Parietal lobe (tissue), 2 donors: ENCODE measurements at places on chromosomes 16 and 17. TPM values are rescaled to one million over a fixed set of nuclear protein-coding genes. Genes with fewer than 3 reads are reported as not detected.

The NHERF1 gene
- total RNA-seq = 6.3 TPM

The KRT25 gene
- not detected for total RNA-seq

The WNT3 gene
- total RNA-seq = 6.3 TPM

The PRSS33 gene
- total RNA-seq = not detected

The MT1M gene
- 1.3 TPM for total RNA-seq

The SPN gene
- under 0.01 TPM for total RNA-seq

The RAB11FIP4 gene
- total RNA-seq = 66.0 TPM

The SNAI3 gene
- not detected for total RNA-seq

The SMPD3 gene
- total RNA-seq = 107 TPM

The SSTR5 gene
- not detected for total RNA-seq

The KDM6B gene
- 33.5 TPM for total RNA-seq

The ALOX12B gene
- 0.63 TPM for total RNA-seq

The OSGIN1 gene
- not detected for total RNA-seq

The SLC6A4 gene
- total RNA-seq = under 0.01 TPM

The TBC1D24 gene
- 31.3 TPM for total RNA-seq

The PKMYT1 gene
- total RNA-seq = 5.9 TPM
